ENCODE measurements at places on chromosomes 5 and 9.
A peak's percentile ranks its signal among the peaks of the same experiment; 100 is the strongest.

DNA sequence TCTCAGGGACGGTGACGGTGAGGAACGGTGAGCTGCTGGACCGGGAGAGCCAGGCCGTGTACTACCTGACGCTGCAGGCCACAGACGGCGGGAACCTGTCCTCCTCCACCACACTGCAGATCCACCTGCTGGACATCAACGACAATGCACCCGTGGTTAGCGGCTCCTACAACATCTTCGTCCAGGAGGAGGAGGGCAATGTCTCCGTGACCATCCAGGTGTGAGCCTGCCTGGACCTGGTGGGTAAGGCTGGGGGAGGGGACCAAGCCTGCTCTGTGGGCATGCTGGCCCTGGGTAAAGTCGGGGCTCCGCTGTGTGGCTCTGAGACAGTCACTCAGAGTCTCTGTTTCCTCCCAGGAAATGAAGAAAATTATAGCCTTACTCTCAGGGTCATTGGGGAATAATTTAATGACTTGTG is 29.3 kb downstream of the CDHR2 start:
- DNase-seq: no peak

GRCh38 chr5:177435847-177436536 is 9.5 kb downstream of the GRK6 start:
- DNase-seq: no peak

GRCh38 chr5:10828241-10828640 is 67.2 kb upstream of the DAP start:
- peak; percentile 55 for DNase-seq

DNA sequence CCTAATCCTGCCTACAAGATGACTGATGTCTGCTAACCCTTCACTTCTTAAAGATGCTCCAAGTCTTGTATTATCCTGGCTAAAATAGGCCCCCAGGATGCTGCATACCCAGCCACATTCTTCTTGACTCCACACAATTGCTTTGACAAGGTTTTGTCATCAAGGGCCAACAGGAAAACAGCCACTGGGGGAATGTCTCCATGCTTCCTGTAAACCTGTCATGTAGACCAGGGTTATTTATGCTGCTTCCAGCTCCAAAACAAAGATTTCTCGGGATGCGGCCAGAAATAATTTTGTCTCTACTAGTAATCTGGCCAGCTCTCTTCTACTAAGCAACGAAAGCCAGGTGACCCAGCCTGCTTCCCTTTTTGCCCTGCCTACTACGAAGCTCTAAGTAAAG is 53.8 kb downstream of the SHB start:
- DNase-seq: no peak

- no peak for DNase-seq
Measured at GRCh38 chr9:97354637-97355036, 47.2 kb downstream of the CCDC180 start.

DNA sequence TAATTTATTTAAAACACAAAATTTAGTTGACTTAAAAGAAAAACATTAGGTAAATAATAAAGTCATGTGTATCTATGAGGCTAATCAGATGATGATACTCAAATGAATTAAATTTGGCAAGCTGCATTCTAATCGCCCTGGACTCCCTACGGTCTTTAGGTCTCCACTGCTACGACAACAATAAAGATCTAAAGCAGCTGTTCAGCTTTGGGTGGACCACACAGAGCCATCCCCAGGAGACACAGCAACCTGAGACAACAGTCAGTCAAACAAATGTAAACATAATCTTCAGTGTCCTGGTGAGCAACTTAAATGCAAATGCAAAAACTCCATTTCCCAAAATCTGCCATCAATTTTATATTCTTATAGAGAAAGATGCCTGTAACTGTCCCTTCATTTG is 65.5 kb downstream of the MCTP1 start:
- DNase-seq: no peak

- DNase-seq: no peak
Measured at GRCh38 chr5:74556631-74557595, 83.6 kb downstream of the ENC1 start.

GRCh38 chr5:155878991-155879575 is 447.9 kb upstream of the SGCD start:
- peak; percentile 96 for DNase-seq

- no peak for DNase-seq
Measured at GRCh38 chr5:125467222-125467621, 720.8 kb upstream of the ZNF608 start.

GRCh38 chr5:59036274-59036961 is 453.5 kb downstream of the RAB3C start:
- DNase-seq: peak; percentile 97

- DNase-seq: no peak
Measured at GRCh38 chr9:96616817-96617438, 2.7 kb downstream of the CDC14B start.

DNA sequence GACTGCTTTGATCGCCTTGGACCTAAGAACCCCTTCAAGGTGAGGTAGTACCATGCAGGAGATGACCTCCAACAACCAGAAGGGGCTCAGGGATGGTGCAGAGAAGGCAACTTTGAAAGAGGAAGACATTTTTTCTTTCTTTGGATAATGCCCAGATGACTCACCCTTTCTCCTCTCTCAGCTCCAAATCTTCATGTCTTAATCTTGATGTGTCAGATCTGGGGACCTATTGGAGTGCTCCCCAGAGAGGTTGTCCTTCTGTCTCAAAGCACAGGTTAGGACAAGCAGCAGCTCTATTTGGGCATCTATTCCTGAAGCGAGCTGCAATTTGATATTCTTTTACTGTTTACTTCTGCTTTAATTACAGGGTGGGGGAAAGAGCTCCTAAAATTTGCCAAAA is 229.9 kb upstream of the MAP3K1 start:
- DNase-seq: peak; percentile 38

DNA sequence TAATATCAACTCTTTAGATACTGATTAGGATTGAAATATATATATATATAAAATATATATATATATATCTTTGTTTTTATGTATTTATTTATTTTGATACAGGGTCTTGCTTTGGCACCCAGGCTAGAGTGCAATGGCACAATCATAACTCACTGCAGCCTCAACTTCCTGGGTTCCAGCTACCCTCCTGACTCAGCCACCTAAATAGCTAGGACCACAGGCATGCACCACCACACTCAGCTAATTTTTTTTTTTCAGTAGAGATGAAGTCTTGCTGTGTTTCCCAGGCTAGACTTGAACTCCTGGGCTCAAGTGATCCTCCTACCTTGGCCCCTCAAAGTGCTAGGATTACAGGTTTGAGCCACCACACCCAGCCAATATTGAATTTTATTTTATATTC is 20.6 kb upstream of the CDH6 start:
- no peak for DNase-seq

- no peak for DNase-seq
Measured at GRCh38 chr9:33988219-33988890, 60.3 kb downstream of the UBAP2 start.

GRCh38 chr9:96340707-96341106 is 38.7 kb upstream of the HSD17B3 start:
- DNase-seq: no peak

- no peak for DNase-seq
Measured at GRCh38 chr9:76799473-76799872, 35.2 kb downstream of the PCA3 start.

DNA sequence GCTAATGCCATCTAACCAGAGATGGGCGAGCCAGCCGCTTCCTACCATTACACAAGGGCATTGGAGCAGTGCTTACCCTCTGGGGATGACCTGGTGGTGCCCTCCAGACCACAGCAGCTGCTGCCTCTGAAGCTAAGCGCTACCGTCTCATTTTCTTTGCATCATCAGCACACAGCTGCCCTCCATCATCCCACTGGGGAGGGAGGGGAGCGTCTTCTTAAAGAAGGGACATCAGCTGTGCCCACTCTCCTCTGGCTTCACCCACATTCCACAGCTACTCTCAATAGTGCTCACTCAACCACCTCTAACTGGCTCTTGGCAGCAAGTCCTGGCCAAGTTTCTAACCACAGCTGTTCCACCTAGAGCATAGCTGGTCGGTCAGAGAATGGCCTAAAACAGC is 503.4 kb downstream of the NFIB start:
- DNase-seq: no peak

GRCh38 chr5:179870403-179870903 is 11.8 kb upstream of the MRNIP start:
- DNase-seq: peak; percentile 18

- DNase-seq: no peak
Measured at GRCh38 chr5:89452081-89452480, 569.1 kb upstream of the MEF2C start.

DNA sequence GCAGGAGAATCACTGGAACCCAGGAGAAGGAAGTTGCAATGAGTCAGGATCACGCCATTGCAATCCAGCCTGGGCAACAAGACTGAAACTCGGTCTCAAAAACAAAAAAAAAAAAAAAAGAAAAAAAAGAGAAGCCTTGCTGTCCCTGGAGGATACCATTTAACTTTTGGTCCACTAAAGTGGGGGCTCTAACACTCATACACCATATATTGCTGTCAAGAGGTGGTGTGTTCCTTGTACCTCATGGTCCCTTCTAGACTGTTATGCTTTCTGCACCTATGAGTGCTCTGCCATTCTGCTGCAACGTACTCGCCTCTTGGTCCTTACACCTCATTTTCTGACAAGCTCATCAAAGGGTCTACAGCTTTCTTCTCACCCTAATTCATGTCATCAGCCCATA is 52.2 kb upstream of the ISOC1 start:
- DNase-seq: no peak

GRCh38 chr5:59322058-59322457 is 571.5 kb downstream of the PDE4D start:
- DNase-seq: no peak

DNA sequence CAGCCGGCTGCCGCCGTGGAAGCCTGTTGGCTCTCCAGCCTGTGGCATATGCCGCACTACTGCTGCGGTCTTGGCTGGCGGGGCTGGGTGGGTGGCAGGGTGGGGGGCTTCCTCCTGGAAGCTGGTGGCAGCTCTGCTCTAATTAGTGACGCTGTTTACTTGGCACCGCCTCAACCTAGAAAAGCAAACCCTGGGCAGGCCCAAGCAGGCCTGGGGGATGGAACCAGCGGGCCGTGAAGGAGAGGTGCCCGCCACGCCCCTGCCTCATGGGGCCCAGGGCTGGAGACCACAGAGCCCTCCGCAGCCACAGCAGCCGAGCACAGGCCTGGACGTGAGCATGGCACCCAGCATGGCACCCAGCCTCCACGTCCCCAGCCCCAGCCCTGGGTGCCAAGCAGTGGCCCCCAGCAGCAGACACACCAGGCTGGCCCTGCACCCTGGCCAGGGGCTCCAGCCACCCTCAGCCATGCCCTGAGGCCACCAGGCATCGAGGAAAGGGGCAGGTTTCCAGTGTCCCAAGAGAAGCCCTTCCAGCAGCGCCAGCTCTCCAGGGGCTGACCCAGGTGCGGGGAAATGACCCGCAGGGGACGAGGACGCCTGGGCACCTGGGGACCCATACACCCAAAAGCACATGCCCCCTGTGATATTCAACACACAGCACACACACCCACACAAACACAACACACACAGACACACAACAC is 5.4 kb upstream of the CCDC187 start:
- no peak for DNase-seq

- peak; percentile 36 for DNase-seq
Measured at GRCh38 chr5:138149530-138149929, 10.3 kb upstream of the NME5 start.

DNA sequence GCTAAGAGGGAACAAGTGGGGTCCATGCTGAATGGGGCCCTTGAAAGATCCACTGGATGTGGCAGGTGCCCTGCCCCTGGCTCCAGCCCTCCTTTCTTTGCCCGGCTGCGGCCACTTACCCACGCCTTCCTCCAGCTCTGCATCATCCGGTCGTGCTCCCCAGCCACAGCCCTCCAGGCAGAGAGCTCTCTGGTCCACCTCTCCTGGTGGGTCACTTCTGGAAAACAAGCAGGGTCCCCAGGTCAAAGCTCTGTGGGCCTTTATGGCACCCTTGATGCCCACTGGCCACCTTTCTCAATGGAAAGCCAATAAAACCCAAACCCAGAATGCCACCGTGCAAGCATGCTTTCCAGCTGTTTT is 45.0 kb downstream of the SECISBP2 start:
- DNase-seq: no peak

- DNase-seq: no peak
Measured at GRCh38 chr5:65184780-65185179, 296.9 kb downstream of the ADAMTS6 start.

DNA sequence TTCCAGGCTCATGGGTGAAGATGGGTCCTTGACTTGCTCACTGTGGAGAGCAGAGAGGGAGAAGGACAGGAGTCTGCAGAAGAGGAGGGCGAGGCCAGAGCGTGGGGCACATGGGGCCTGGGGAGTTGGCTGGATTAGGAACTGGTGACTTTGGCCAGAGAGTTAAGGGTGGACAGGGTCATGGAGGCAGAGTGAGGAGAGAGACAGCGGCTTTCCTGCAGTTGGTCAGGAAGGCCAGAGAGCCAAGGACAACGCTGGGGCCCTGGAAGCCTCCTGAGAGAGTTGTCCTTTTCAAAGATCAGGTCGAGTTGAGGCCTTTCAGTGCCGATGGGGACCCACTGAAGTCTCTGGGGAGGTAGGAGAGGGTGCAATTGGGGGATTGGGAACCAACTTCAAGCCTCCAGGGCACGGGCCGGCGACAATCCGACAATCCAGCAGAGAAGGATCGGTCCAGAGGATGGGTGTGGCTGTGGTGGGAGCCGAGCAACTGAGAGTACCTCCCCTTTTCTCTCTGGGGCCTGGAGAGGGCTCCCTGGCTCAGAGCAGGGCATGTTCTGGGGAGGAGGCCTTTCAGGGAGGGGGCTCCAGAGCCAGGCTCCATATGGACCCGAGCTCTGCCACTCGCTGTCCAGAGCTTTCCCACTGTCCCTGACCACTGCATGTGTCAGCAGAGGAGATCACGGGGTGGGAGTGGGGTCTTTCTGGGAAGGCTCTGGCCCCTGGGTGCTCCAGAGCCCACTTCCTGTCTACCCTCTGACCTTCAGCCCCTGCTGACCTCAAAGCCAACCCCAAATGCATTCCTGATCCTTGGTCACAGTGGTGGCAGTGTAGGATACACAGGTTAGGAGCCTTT is 7.5 kb upstream of the PHYHD1 start:
- no peak for DNase-seq

- DNase-seq: peak; percentile 14
Measured at GRCh38 chr5:112492291-112492690, 73.2 kb upstream of the EPB41L4A start.

- peak; percentile 95 for DNase-seq
Measured at GRCh38 chr9:9950813-9951212, 662.0 kb downstream of the PTPRD start.

DNA sequence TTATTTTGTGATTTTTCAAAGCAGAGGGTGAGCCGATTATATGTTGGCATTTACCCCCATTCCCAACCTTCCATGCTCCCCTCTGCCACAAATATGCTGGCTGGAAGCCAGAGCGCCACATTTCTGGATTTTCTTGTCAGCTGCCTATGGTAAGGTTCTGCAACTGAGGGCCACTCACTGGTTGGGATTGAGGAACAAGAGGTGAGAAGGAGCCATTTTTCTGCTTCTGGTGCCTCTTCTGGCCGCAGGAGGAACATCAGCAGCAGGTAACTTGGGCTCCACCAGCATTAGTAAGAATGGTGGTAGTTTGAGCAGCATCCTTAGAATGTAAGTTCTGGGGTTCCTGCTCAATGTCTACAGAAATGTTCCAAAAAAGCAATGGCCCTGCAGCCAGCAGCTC is 159.5 kb upstream of the MAST4 start:
- no peak for DNase-seq

Measured in fibroblast of skin of abdomen (primary cell).